Activated T-helper 1 cell treated with anti-CD3 and anti-CD28 coated beads, Interleukin-12 subunit alpha, Interleukin-12 subunit beta, Interleukin-2, Interleukin-4 antibody, amounts not matched to agents 30 ng/mL and 10 ng/mL and 1 ng/mL, durations not matched to agents 14 hours and 24 hours and 36 hours (primary cell): ENCODE measurements at places on chromosomes 5 and 9.

DNA sequence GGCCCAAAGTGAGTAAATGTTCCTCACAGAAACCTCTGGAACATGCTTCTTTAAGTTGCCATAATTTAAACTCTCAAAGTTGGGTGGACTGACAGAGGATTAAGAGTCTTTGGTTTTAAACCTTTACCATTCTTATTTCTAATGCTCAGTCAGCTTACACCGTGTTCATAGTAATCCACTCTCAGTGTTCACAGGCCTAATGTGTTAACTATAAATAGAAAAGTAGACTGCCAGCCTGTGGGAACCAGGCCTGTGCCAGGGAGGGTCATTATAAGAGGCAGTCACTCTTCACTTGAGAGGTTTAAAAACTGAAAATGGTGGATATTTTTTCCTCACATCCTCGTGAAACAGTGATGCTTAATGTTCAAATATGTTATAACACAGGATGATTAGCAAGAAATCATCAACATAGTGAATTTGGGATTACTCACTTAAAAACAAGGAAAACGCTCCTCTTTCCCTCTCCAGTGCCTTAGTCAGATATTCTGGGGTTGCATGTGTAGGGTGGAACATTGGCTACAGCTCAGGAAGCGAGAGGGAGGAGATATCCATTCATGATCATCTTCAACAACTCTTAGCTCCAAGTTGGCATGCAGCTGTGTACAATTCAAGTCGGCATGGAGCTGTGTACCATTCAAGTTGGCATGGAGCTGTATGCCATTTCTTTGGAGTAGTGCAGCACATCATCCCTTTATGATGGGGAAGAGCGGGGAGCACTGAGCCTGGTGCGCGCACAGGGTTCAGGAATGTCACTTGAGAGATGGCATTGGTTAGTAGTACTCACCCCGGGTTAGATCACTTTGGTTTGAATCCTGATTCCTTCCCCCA is 65.8 kb downstream of the KIAA1958 start:
- H3K4me1 ChIP-seq: no peaks in the 10 kb centered on the region
- no peaks in the 10 kb centered on the region for H3K36me3 ChIP-seq
- DNase-seq: no peak
- no peak overlapping the region for H3K27ac ChIP-seq
- peaks cover 2% of the 10 kb centered on the region for H3K27me3 ChIP-seq

DNA sequence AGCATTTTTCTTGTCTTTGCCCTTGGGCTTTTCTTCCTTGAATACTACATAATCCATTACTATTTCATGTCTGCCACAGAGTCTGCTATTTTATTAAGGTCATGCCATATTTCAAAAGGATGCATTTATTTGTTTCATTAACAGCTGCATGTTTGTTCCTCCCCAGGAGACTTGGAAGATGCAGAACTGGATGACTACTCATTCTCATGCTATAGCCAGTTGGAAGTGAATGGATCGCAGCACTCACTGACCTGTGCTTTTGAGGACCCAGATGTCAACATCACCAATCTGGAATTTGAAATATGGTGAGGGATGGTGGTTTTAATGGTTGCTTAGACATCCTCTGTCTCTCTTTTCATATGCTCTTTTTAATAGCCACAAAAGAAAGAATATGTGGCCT is 4.0 kb downstream of the IL7R start:
- H3K36me3 ChIP-seq: peaks cover 64% of the 10 kb centered on the region
- peak overlapping the region; percentile 87 for H3K27ac ChIP-seq
- no peaks in the 10 kb centered on the region for H3K27me3 ChIP-seq
- H3K4me1 ChIP-seq: peaks cover 96% of the 10 kb centered on the region
- peak overlapping the region; percentile 86 for H3K4me3 ChIP-seq
- no peak for DNase-seq

DNA sequence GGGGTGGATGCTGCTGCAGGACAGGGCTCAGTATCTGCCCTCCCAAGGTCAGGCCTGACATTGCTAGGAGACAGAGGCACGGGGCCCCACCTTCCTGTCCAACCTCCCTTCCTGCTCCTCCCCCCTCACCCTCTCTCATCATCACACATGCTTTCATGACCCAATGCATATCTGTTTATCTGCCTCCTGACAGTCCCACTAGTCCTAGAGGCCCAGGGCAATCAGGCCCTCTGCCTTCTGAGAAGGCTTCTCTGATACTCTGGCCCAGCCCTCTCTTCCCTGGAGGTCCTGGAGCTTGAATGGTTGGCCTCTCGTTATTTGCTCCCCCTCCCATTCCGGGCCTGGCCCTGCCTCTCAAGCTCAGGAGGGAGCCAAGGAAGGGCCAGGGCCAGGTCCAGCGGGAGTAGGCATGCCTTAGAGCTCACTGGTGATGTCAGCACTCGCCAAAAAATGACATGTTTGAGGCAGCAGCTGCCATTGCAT is 90.6 kb upstream of the SAP30L start:
- no peak for DNase-seq
- H3K27me3 ChIP-seq: no peaks in the 10 kb centered on the region
- no peak overlapping the region for H3K27ac ChIP-seq
- no peak overlapping the region for H3K4me3 ChIP-seq
- peaks cover 5% of the 10 kb centered on the region for H3K36me3 ChIP-seq
- peaks cover 35% of the 10 kb centered on the region for H3K4me1 ChIP-seq

GRCh38 chr9:5611321-5612184 is 17.4 kb upstream of the RIC1 start:
- H3K27ac ChIP-seq: no peak overlapping the region
- H3K4me1 ChIP-seq: peaks cover 18% of the 10 kb centered on the region
- no peak for DNase-seq
- H3K4me3 ChIP-seq: no peak overlapping the region

DNA sequence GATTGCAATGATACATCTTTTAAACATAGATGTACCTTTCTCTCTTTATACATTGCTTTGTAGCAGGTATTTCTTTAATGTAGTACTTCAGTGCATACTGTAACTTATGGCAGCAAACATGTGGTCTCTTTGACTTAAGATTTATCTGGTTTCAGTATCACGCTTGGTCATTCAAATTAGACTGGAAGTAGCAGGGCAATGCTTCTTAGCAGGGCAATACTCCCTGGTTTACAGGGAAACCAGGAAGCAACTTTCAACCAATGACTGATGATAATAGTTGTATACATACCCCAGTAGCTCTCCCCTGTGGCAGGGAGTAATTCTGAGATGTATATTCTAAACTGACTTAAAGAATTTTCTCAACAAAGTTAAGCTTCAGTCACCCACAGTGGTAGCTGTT is 761.1 kb upstream of the CDH10 start:
- no peak for DNase-seq
- no peaks in the 10 kb centered on the region for H3K27me3 ChIP-seq
- no peaks in the 10 kb centered on the region for H3K4me1 ChIP-seq
- no peaks in the 10 kb centered on the region for H3K36me3 ChIP-seq
- H3K27ac ChIP-seq: no peak overlapping the region
- H3K4me3 ChIP-seq: no peak overlapping the region

GRCh38 chr5:160263326-160263855 is 34.1 kb downstream of the FABP6 start:
- peaks cover 11% of the 10 kb centered on the region for H3K27me3 ChIP-seq
- H3K4me1 ChIP-seq: no peaks in the 10 kb centered on the region
- no peak overlapping the region for H3K4me3 ChIP-seq
- no peak overlapping the region for H3K27ac ChIP-seq
- DNase-seq: no peak

- H3K27me3 ChIP-seq: peaks cover 12% of the 10 kb centered on the region
- DNase-seq: no peak
- no peak overlapping the region for H3K4me3 ChIP-seq
- no peak overlapping the region for H3K27ac ChIP-seq
- no peaks in the 10 kb centered on the region for H3K36me3 ChIP-seq
These were observed 41.0 kb downstream of the PSD2 start for GRCh38 chr5:139836469-139837208.

GRCh38 chr9:122134822-122135528 is 24.6 kb downstream of the NDUFA8 start:
- no peaks in the 10 kb centered on the region for H3K36me3 ChIP-seq
- no peak overlapping the region for H3K4me3 ChIP-seq
- H3K27ac ChIP-seq: no peak overlapping the region
- H3K4me1 ChIP-seq: no peaks in the 10 kb centered on the region

- H3K4me3 ChIP-seq: no peak overlapping the region
- H3K4me1 ChIP-seq: peaks cover 4% of the 10 kb centered on the region
- DNase-seq: no peak
- peaks cover 75% of the 10 kb centered on the region for H3K27me3 ChIP-seq
- no peak overlapping the region for H3K27ac ChIP-seq
These were observed 4.5 kb downstream of the POU4F3 start for GRCh38 chr5:146342882-146343865.
